ENCODE measurements at places on chromosomes 13 and 19.

DNA sequence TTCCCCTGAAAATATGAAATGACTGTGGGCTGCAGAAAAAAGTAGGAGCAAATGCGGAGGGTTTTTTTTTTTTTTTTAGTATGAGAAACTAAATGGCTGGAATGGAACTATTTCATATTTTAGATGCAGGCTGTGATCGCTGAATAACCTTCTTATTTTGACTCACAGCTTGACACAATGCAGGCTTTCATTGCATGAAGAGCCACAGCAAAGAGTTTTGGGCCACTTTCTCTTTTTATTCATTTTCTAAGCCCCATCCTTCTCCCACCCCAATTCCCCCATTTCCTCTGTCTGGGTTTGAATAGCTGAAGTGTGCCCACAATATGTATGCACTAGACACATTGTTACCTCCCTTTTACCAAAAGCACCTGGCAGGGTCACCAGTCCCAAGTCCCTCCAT, 125.9 kb downstream of the COG6 start:
- DNase-seq, result no peak

DNA sequence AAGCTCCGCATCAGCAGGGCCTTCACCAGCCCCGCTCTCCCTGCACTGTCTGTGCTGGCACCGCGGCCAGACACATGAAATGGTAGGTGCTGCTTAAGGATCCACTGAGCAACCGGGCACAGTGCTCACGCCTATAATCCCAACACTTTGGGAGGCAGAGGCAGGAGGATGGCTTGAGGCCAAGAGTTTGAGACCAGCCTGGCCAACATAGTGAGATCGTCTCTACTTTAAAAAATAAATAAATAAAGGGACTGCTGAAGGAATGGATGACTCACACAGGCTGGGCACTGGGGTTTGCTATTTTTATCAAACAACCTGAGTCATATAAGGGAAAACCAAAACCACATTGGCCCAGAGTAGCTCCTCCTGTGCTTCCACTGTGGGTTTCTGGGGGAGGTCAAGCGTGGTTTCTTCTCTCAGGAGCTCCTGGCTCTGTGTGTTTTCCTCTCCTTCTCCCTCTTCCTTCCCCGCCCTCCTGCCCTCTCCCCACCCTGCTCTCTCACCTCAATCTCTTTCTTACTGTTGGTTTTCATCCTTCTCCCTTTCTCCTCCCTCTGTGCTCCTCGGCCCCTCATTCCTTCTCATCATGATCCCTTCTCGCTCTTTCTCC, 21.3 kb downstream of the VRK3 start:
- DNase-seq, result peak; percentile 17

GRCh38 chr19:17058236-17058635, 17.0 kb downstream of the HAUS8 start:
- DNase-seq, result no peak

- no peak for DNase-seq
Measured at GRCh38 chr19:14138576-14139265, 2.3 kb upstream of the ASF1B start.

- no peak for DNase-seq
Measured at GRCh38 chr19:42532891-42533290, 4.6 kb upstream of the CEACAM1 start.

DNA sequence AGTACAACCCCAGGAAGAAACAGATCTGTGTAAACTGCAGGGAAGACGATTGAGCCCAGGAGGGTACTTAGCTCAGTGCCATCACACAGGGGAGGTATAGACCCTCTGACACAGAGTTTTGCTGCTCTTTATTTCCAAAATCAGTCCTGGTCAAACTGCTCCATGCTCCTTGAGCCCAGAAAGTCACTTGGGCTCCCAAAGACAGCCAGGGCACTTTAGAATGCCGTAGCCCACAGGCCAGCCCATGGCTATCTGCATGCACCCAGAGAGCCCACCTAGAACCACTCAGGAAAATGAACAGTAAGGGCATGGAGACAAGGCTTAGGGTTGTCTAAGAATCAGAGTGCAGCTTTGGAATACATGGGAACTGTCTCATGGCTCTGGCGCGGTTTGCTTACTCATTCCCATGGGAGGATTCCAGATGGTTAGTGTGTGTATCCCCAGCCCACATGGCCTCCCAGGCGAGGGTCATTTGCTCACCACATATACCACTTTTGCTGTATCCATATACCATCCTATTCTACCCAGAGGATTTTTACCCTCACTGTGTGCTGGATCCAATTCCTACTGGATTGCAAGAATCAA, 14.7 kb upstream of the PDCD5 start:
- no peak for DNase-seq

GRCh38 chr13:24997367-24997967, 98.5 kb upstream of the PABPC3 start:
- DNase-seq, result no peak

- DNase-seq, result no peak
Measured at GRCh38 chr13:96020155-96020575, 33.0 kb downstream of the UGGT2 start.

DNA sequence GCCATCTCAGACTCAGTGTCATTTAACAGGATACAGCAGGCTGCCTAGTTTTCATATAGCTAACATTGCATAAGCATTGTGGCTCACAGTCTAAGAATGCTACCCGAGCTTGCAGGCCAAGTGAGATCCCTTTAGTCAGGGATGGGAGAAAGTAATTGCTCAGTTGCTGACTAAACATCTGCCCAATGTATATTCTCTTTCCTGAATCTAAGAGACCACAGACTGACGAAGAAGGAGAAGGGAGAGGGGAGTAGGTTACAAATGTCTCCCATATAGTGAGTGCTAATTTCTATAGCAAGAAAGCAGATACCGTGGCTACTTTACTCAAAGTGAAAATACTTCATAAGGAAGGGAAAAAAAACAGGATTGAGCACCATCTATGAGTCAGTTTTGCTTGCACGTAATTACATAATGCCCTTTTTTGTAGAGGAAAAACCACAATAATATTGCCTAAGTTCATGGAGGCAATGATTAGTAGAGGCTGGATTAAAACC, 453.9 kb downstream of the COG6 start:
- no peak for DNase-seq

DNA sequence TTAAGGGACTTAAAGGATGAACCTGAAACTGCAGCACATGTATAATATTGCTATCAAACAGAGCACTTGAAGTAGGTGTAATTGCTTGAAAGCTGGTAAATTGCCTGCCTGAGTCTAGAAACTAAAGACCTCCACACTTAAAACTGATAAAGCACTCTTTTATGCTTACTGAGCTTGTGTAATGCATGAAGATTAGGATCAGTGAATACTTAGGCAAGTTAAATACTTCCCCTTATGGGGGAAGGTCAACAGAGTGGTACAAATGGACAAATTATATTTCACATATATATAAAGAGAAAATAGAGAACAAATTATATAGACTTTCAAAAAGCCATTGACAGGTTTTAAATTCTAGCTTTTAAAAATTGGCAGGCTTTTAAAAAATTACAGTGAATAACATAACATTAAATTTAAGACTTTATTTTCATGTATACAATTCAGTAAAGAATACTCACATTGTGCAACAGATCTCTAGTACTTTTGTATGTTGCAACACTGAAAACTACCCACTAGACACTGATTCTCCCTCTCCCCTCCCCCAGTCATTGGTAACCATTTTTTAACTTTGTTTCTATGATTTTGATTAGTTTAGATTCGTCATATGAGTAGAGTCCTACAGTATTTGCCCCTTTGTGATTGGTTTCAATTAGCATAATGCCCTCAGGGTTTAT, 23.9 kb downstream of the PIBF1 start:
- DNase-seq, result no peak

- no peak for DNase-seq
Measured at GRCh38 chr13:43364210-43365038, 341.0 kb downstream of the DNAJC15 start.

GRCh38 chr13:53921473-53921872, 892.9 kb downstream of the OLFM4 start:
- no peak for DNase-seq

DNA sequence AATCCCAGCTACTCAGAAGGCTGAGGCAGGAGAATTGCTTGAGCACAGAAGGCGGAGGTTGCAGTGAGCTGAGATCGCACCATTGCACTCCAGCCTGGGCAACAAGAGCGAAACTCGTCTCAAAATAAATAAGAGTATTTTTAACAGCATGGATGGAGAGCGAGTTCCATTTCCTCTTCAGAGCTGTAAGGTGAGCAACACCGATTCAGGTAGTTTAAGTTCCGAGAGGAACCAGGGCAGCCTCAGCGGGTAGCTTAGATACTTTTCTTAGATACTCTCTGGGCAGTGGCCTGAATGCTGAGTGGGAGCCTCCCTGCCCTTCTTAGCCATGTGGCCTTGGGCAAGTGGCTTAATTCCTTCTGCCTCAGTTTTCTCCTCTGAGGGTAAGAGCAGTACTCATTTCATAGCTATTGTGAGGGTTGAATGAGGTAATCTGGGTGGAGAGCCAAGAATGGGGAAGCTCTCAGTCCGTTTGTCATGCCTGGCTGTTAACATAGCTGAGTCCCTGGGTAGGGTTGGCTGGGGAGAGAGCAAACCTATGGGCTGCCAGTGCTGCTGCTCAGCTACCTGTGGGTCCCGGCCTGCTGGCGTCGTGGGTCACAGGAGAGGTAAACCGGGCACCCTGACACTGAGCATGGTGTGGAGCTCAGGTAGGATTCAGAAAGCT, 4.1 kb downstream of the ATP11A start:
- no peak for DNase-seq

DNA sequence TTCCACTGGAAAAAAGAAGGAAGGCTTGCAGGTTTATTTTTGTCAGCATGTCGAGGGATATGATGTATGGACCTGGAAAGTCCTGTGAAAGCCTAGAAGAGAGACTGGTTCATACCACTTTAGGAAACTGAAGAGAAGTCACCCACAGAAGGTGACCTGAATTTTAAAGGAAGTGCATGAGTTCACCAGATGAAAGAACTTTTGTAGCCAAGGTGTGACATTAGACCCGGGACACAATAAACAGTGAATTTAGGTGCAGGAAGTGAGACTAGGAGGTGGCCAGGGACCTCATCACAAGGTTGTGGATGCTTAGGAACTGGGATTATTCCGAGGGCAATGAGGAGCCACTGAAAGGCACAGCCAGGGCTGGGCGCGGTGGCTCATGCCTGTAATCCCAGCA, 79.1 kb downstream of the ZNF429 start:
- DNase-seq, result no peak

- no peak for DNase-seq
Measured at GRCh38 chr19:38204728-38205127, 19.3 kb downstream of the DPF1 start.

- DNase-seq, result no peak
Measured at GRCh38 chr13:28679628-28680027, 20.7 kb downstream of the POMP start.

GRCh38 chr19:38105574-38105973, 118.4 kb downstream of the DPF1 start:
- no peak for DNase-seq

DNA sequence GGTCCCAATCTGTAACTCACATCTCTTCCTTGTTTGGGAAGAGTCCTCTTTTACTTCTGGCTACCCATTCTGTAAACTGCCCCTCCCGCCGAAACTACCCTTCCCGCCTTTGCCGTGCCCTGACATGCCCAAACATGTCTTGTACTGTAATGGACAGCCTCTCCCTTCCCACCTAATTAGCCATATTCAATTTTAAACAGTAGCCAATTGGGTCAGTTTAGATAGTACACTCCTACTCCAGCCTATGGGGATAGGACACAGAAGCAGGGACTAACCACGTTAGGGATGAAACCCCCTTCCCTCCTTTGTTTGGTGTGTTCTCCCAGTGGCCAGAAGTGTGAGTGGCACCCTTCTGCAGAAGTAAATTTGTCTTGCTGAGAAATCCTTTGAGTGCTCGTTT, 34.2 kb downstream of the SACS start:
- no peak for DNase-seq

- no peak for DNase-seq
Measured at GRCh38 chr19:6593651-6594416, 2.9 kb upstream of the CD70 start.

GRCh38 chr13:24539500-24540165, 27.1 kb upstream of the PARP4 start:
- no peak for DNase-seq

GRCh38 chr13:110758195-110758805, 44.8 kb downstream of the ING1 start:
- DNase-seq, result no peak

- no peak for DNase-seq
Measured at GRCh38 chr19:30604657-30605056, 232.5 kb downstream of the ZNF536 start.

- DNase-seq, result no peak
Measured at GRCh38 chr19:55619286-55619685, 5.1 kb downstream of the ZNF784 start.

DNA sequence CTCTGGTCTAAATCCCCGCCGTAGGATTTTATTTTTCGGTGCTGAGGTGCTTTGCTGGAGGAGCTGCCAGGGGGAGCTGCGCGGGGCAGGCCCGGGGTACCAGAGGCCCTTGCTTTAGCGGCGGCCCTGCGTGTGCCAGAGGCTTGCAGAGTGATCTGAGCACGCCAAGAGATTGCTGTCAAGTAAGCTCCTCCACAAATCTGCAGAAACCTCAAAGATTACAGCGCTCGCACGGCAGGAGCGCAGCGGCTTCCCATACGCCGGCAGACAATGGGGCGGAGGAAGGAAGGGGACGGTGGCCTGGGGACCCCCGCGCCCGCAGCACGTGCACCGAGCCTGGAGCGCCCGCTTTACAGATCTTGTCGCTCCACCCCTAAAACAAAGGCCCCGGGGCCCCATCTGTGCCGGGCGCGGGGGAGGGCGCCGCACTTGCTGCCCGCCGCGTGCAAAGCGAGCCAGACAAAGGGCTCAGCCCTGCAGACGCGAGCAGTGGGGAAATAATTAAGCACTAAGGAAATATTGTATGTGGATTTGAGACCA, 9.1 kb upstream of the C19orf12 start:
- DNase-seq, result peak; percentile 36

DNA sequence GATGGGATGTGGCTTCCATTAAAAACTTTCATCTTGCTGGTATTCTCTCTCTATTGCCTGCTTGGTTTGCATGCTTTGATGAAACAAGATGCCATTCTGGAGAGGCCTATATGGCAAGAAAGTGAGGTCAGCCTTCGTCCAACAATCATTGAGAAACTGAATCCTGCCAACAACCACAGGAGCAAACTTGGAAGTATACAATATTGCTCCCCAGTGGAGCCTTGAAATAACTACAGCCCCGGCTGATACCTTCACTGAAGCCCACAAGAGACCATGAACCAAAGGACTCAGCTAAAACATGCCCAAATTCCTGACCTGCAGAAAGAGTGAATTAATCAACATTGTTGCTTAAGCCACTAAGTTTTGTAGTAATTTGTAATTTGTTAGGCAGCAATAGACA, 82.5 kb upstream of the FGF14 start:
- no peak for DNase-seq

- DNase-seq, result no peak
Measured at GRCh38 chr13:99067159-99067985, 89.5 kb upstream of the DOCK9 start.
